ENCODE measurements at places on chromosomes 6 and 20. TPM values are rescaled to one million over a fixed set of nuclear protein-coding genes. Genes with fewer than 3 reads are reported as not detected.
A peak's percentile ranks its signal among the peaks of the same experiment; 100 is the strongest.

The HLA-DMA gene
- 1.7 TPM for total RNA-seq

The SGK2 gene
- total RNA-seq: 6.6 TPM

The MYLK4 gene
- total RNA-seq: 0.11 TPM

The CYP24A1 gene
- 0.81 TPM for total RNA-seq

The NXT1 gene
- total RNA-seq: 82.0 TPM

The HEY2 gene
- not detected for total RNA-seq

The KIF25 gene
- not detected for total RNA-seq

The MAP1LC3A gene
- 2.7 TPM for total RNA-seq

The PACSIN1 gene
- total RNA-seq: 2.3 TPM

The MUC21 gene
- total RNA-seq: not detected

- H3K27me3 ChIP-seq: no peaks in the 10 kb centered on the region
- peaks cover 19% of the 10 kb centered on the region for H3K4me1 ChIP-seq
- H3K36me3 ChIP-seq: no peaks in the 10 kb centered on the region
- no peak overlapping the region for H3K4me3 ChIP-seq
- DNase-seq: peak; percentile 31
Observed at GRCh38 chr6:30500421-30501355, 11.4 kb downstream of the HLA-E start.

GRCh38 chr6:93182938-93183479, 236.3 kb downstream of the EPHA7 start:
- no peaks in the 10 kb centered on the region for H3K36me3 ChIP-seq
- H3K4me3 ChIP-seq: no peak overlapping the region
- H3K27me3 ChIP-seq: no peaks in the 10 kb centered on the region
- H3K4me1 ChIP-seq: no peaks in the 10 kb centered on the region
- peak; percentile 11 for DNase-seq

GRCh38 chr6:1580109-1580508, 29.6 kb upstream of the FOXC1 start:
- H3K27me3 ChIP-seq: peaks cover 26% of the 10 kb centered on the region
- H3K27ac ChIP-seq: no peak overlapping the region
- H3K4me1 ChIP-seq: no peaks in the 10 kb centered on the region
- no peak overlapping the region for H3K4me3 ChIP-seq
- H3K36me3 ChIP-seq: no peaks in the 10 kb centered on the region
- DNase-seq: no peak

GRCh38 chr20:25288291-25289181, 40.7 kb downstream of the PYGB start:
- H3K4me1 ChIP-seq: no peaks in the 10 kb centered on the region
- DNase-seq: no peak

GRCh38 chr20:35854713-35855348, 83.0 kb downstream of the PHF20 start:
- no peaks in the 10 kb centered on the region for H3K27me3 ChIP-seq
- no peaks in the 10 kb centered on the region for H3K36me3 ChIP-seq
- no peak overlapping the region for H3K27ac ChIP-seq
- no peaks in the 10 kb centered on the region for H3K4me1 ChIP-seq
- no peak for DNase-seq

GRCh38 chr6:117992856-117993255, 85.8 kb downstream of the SLC35F1 start:
- no peaks in the 10 kb centered on the region for H3K36me3 ChIP-seq
- no peak overlapping the region for H3K27ac ChIP-seq
- H3K27me3 ChIP-seq: no peaks in the 10 kb centered on the region
- H3K4me1 ChIP-seq: no peaks in the 10 kb centered on the region
- no peak for DNase-seq
- no peak overlapping the region for H3K4me3 ChIP-seq

GRCh38 chr6:148193063-148193680, 149.5 kb upstream of the SASH1 start:
- H3K4me3 ChIP-seq: peak overlapping the region; percentile 58
- peaks cover 41% of the 10 kb centered on the region for H3K4me1 ChIP-seq

DNA sequence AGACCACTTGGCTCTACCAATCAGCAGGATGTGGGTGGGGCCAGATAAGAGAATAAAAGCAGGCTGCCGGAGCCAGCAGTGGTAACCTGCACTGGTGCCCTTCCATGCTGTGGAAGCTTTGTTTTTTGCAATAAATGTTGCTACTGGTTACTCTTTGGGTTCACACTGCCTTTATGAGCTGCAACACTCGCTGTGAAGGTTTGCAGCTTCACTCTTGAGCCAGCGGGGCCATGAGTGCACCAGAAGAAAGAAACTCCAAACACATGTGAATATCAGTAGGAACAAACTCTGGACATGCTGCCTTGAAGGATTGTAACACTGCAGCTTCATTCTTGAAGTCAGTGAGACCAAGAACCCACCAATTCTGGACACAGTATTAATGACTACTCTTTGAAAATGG, 89.9 kb upstream of the MBOAT1 start:
- no peaks in the 10 kb centered on the region for H3K4me1 ChIP-seq
- H3K27ac ChIP-seq: no peak overlapping the region

- no peak for DNase-seq
- H3K27ac ChIP-seq: no peak overlapping the region
- H3K36me3 ChIP-seq: no peaks in the 10 kb centered on the region
- H3K4me3 ChIP-seq: no peak overlapping the region
- peaks cover 45% of the 10 kb centered on the region for H3K27me3 ChIP-seq
Observed at GRCh38 chr6:8664070-8664469, 228.7 kb upstream of the SLC35B3 start.

DNA sequence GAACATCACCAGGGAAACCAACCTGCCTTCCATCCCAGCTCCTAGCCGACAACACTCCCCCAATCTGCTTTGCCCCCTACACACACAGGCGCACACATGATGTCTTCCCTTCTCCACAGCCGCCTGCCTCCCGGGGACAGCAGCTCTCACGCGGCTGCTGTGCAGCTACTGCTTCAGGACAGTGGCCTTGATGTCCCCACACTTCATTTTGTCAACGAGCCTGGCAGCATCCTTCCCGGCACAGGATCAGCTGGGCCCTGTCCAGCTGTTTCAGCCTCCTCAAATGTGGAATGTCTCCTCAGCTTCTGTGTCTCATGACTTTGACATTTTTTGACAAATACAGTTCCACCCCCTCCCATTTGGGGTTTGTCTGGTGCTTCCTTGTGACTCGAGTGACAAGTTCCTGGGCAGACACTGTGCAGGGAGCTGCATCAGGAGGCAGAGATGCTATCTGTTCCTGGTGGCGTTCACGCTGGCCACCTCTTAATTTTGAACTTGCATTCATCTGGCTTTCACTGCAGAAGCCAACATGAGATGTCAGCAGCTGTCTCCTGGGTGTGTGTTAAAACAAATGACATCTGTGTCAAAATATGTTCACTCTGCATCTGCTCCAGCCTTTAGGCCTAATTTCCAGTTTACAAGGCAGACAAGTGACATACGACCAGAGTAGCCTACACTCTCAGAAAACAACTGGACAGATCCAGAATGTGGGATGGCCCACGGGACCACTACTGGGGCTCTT, 57.2 kb downstream of the GINS1 start:
- no peak for DNase-seq
- no peak overlapping the region for H3K4me3 ChIP-seq
- no peak overlapping the region for H3K27ac ChIP-seq
- H3K27me3 ChIP-seq: no peaks in the 10 kb centered on the region
- no peaks in the 10 kb centered on the region for H3K36me3 ChIP-seq

- H3K4me1 ChIP-seq: peaks cover 9% of the 10 kb centered on the region
- H3K36me3 ChIP-seq: no peaks in the 10 kb centered on the region
- no peak overlapping the region for H3K27ac ChIP-seq
Observed at GRCh38 chr6:166301611-166302529, 6.3 kb downstream of the PRR18 start.

DNA sequence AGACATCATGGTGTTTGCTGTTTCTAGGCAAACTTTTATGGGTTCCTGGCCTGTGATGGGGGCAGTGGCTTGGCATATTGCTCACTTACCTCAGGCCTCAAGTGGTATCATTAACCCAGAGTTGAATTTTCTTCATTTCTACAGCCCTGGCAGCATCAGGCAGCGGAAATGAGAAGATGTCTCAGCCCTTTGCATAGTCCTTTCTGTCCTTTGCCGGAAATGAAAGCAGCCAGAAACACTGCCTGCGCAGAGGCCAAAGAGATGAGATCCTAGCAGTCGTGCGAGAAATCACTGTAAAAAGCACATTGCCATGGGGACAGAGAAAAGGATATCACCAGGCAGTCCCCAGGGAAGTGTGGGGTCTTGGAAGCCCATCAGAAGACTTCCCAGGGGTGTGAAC, 37.4 kb upstream of the KCNG1 start:
- no peak overlapping the region for H3K4me3 ChIP-seq
- no peak for DNase-seq
- no peak overlapping the region for H3K27ac ChIP-seq
- no peaks in the 10 kb centered on the region for H3K36me3 ChIP-seq
- peaks cover 32% of the 10 kb centered on the region for H3K27me3 ChIP-seq

DNA sequence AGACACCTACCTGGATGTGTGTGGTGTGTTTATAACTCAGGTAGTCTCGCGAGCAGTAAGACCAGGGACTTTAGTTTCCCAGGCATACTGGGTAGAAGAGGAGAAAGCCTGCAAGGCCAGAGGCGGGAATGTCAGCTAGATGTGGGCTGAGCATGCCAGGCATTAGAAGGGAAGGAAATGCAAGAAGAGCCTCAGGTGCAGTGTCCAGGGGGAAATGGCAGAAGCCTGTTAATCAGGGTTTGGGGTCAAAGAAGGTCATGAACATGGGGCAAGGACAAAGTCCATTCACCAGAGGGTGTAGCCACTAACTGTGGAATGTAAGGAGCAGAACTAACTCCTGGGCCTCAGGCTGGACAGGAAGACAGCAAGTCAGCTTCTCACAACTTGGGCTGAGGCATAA, 305.0 kb downstream of the SMOC2 start:
- DNase-seq: no peak
- no peaks in the 10 kb centered on the region for H3K4me1 ChIP-seq
- no peaks in the 10 kb centered on the region for H3K27me3 ChIP-seq
- H3K36me3 ChIP-seq: no peaks in the 10 kb centered on the region
- H3K27ac ChIP-seq: no peak overlapping the region

DNA sequence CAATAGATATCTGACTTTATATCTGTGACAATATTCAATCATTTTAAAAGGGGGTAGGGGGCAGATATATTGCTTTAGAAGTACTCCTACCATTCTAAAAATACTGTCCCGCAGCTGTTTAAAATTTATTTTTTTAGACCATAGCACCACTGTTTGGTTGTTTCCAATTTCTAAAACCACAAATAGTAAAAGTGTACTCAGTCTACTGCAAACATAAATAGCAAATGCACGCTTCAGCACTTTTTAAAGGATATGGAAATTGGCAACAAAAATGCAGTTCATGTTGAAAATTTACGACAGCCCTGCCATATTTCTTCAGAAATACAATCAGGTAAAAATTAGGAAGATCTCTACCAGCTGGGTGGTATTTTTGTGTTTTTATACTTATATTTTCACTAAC, 132.0 kb upstream of the RUNX2 start:
- no peaks in the 10 kb centered on the region for H3K36me3 ChIP-seq
- no peak for DNase-seq
- H3K4me1 ChIP-seq: no peaks in the 10 kb centered on the region
- no peaks in the 10 kb centered on the region for H3K27me3 ChIP-seq

DNA sequence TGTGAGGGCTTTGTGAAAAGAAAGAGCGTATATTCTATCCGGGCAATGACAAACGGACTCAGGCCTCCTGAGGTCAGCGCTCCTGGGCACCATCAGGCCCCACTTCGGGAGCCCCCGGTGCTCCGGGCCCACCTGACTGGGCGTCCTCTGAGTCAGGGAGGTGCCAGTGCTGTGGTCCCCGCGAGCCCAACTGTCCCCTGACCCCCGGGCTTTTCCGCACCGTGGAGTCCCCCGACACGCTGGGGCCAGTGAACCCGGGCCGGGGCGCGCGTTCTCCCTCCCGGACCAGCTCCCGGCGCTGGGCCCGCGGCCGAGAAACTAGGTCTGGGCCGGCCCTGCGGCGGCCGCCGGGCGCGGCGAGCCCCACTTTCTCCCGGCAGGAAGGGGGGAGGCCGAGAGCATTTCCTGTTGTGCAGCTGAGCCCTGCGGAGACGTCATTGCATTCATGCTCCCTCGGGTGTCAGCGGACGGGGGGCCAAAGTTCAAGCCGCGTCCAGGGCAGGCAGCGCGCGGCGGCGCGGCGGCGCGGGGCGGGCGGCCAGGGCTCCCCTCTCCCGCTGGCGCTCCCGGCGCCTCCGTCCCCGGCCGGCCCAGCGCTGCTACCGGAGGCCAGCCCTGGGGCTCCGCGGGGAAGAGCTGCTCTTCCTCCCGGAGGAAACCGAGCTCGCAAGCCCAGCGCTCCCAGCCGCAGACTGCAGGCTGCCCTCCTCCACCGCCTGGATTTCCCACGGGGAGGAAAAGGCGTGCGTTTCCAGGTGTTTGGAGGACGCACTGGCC, 18.3 kb downstream of the HIVEP2 start:
- no peaks in the 10 kb centered on the region for H3K36me3 ChIP-seq
- peak overlapping the region; percentile 46 for H3K27ac ChIP-seq
- H3K4me1 ChIP-seq: peaks cover 20% of the 10 kb centered on the region
- DNase-seq: peak; percentile 38

DNA sequence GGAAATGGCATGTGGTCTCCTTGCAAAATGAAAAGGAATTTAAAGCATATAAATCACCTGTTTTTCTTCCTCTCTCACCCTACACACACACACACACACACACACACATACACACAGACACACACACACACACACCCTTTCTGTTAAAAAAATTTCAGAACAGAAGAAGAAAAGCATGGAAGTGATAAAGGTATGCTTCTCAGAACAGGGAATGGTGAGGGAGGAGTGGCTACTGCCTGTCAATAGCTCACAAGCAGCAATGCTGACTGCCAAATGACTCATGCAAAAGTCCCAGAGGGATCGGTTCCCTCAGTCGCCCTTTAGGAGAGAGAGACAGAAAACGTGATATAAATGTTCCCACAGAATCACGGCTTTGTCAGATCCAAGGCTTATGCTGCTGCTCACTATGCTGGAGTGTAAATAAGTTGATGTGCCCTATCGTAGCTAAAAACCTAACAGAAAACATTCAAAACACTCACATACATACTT, 102.6 kb downstream of the IBTK start:
- peak overlapping the region; percentile 45 for H3K4me3 ChIP-seq
- peak; percentile 86 for DNase-seq
- H3K4me1 ChIP-seq: peaks cover 22% of the 10 kb centered on the region
- peak overlapping the region; percentile 93 for H3K27ac ChIP-seq

GRCh38 chr6:167100241-167100674, 22.6 kb upstream of the CCR6 start:
- H3K4me3 ChIP-seq: no peak overlapping the region
- H3K4me1 ChIP-seq: no peaks in the 10 kb centered on the region
- DNase-seq: no peak
- no peaks in the 10 kb centered on the region for H3K36me3 ChIP-seq
- H3K27ac ChIP-seq: no peak overlapping the region

DNA sequence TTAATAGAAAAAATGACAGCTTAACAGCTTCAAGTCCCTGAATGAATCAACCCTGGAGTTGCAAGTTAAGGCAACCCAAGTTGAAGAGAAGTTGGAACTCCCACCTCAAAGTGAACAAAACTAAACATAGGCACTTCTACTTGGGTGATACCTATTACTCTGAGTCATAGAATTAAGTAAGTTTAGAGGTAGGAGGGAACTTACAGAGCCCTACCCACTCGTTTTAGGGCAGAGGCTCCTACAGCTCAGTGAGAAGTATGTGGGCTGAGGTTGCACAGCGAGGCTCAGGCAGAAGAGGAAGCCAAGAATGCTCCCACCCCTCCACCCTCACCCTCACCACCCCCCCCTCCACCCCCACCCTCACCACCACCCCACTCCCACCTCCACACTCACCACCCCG, 42.2 kb downstream of the NFATC2 start:
- H3K27me3 ChIP-seq: no peaks in the 10 kb centered on the region
- no peaks in the 10 kb centered on the region for H3K36me3 ChIP-seq
- no peak overlapping the region for H3K4me3 ChIP-seq
- DNase-seq: peak; percentile 44
- H3K27ac ChIP-seq: no peak overlapping the region

- peak; percentile 16 for DNase-seq
- H3K27ac ChIP-seq: no peak overlapping the region
Observed at GRCh38 chr6:79946272-79947190, 822 bp downstream of the ELOVL4 start.
